ENCODE measurements at places on chromosomes 12 and 14. TPM values are rescaled to one million over a fixed set of nuclear protein-coding genes. Genes with fewer than 3 reads are reported as not detected.

The IL31 gene
- total RNA-seq = not detected

DNA sequence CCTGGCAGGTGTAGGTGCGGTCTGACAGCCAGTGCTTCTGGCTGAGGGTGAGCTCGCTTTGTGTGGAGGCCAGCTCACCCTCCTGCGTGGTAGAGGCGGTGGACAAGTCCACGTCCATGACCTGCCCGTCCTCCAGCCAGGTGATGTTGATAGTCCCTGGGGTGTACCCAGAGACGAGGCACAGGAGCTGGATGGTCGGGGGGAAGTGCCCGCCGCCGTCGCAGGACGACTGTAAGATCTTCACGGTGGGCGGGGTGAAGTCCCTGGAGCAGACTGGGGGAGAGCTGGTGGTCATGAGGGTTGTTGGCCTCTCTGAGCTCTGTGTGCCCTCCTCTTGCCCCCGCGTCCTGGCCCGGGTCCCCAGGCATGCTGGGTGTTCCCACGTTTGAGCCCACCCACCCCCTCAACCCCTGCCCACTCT lies 74.6 kb downstream of the TMEM121 start:
- no peak overlapping the region for H3K27ac ChIP-seq
- H3K4me3 ChIP-seq = no peak overlapping the region
- no peaks in the 10 kb centered on the region for H3K4me1 ChIP-seq
- no peak for DNase-seq

The DPY19L2 gene
- total RNA-seq = 2.3 TPM

The KRT75 gene
- total RNA-seq = not detected

GRCh38 chr12:81520064-81520945 lies 238.8 kb downstream of the PPFIA2 start:
- no peak for DNase-seq
- H3K4me1 ChIP-seq = no peaks in the 10 kb centered on the region

GRCh38 chr12:27437839-27438238 lies 8.7 kb upstream of the SMCO2 start:
- no peaks in the 10 kb centered on the region for H3K36me3 ChIP-seq
- no peaks in the 10 kb centered on the region for H3K27me3 ChIP-seq
- DNase-seq = no peak
- peaks cover 4% of the 10 kb centered on the region for H3K4me1 ChIP-seq

DNA sequence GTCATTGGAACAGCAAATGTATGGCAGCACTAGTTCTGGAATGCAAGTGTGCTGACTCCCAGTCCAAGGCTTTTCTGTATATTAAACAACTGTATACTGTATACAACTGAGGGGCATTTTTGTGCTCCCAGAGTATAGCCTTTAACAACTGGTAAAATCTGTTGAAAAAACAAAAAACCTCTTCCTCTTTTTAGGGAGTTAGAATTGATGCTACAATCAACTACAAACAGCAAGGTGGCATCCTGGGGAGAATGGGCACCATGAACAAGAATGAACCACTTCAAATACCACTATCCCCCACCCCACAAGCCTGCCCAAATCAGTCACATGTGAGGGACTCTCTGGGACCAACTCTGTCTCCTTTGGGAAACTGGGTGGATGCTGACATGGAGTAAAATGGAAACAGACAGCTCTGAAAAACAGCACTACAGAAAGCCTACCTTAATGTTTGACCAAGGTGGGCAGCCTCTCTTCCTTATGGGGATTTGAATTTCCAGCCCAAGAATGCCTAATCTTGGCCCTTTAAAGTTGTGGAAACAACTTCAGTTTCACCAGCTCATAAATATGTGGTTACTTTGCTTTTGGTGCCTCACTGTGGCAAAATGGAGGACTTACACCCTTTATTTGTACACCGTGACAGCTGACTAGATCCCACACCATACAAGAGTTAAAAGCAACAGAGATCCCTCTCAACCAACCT lies 7.5 kb downstream of the VTI1B start:
- no peak overlapping the region for H3K27ac ChIP-seq
- no peaks in the 10 kb centered on the region for H3K27me3 ChIP-seq
- no peaks in the 10 kb centered on the region for H3K36me3 ChIP-seq
- no peaks in the 10 kb centered on the region for H3K4me1 ChIP-seq
- peak; percentile 78 for DNase-seq

GRCh38 chr12:119699199-119699760 lies 31.3 kb downstream of the PRKAB1 start:
- no peak overlapping the region for H3K27ac ChIP-seq
- H3K4me3 ChIP-seq = no peak overlapping the region
- no peak for DNase-seq
- H3K27me3 ChIP-seq = no peaks in the 10 kb centered on the region

GRCh38 chr12:4441355-4442335 lies 4.0 kb downstream of the FGF6 start:
- no peaks in the 10 kb centered on the region for H3K27me3 ChIP-seq
- no peak overlapping the region for H3K4me3 ChIP-seq
- H3K4me1 ChIP-seq = no peaks in the 10 kb centered on the region
- H3K36me3 ChIP-seq = no peaks in the 10 kb centered on the region
- DNase-seq = no peak

GRCh38 chr12:5511256-5511643 lies 79.3 kb downstream of the NTF3 start:
- H3K4me1 ChIP-seq = no peaks in the 10 kb centered on the region
- H3K36me3 ChIP-seq = no peaks in the 10 kb centered on the region
- H3K27me3 ChIP-seq = peaks cover 15% of the 10 kb centered on the region
- no peak overlapping the region for H3K4me3 ChIP-seq
- H3K27ac ChIP-seq = no peak overlapping the region
- DNase-seq = no peak

- no peaks in the 10 kb centered on the region for H3K36me3 ChIP-seq
- DNase-seq = peak; percentile 36
- peaks cover 32% of the 10 kb centered on the region for H3K27me3 ChIP-seq
- H3K4me3 ChIP-seq = peak overlapping the region; percentile 39
- peaks cover 24% of the 10 kb centered on the region for H3K4me1 ChIP-seq
These were observed 457 bp downstream of the SOCS2 start for GRCh38 chr12:93572712-93573551.

The DCN gene
- not detected for total RNA-seq

- H3K36me3 ChIP-seq = no peaks in the 10 kb centered on the region
- no peak overlapping the region for H3K27ac ChIP-seq
- no peak for DNase-seq
- H3K4me3 ChIP-seq = no peak overlapping the region
These were observed 57.6 kb downstream of the ST8SIA1 start for GRCh38 chr12:22276867-22277266.

GRCh38 chr12:46959502-46959901 lies 119.9 kb upstream of the PCED1B start:
- H3K4me3 ChIP-seq = no peak overlapping the region
- peaks cover 2% of the 10 kb centered on the region for H3K27me3 ChIP-seq
- DNase-seq = peak; percentile 59
- no peak overlapping the region for H3K27ac ChIP-seq

DNA sequence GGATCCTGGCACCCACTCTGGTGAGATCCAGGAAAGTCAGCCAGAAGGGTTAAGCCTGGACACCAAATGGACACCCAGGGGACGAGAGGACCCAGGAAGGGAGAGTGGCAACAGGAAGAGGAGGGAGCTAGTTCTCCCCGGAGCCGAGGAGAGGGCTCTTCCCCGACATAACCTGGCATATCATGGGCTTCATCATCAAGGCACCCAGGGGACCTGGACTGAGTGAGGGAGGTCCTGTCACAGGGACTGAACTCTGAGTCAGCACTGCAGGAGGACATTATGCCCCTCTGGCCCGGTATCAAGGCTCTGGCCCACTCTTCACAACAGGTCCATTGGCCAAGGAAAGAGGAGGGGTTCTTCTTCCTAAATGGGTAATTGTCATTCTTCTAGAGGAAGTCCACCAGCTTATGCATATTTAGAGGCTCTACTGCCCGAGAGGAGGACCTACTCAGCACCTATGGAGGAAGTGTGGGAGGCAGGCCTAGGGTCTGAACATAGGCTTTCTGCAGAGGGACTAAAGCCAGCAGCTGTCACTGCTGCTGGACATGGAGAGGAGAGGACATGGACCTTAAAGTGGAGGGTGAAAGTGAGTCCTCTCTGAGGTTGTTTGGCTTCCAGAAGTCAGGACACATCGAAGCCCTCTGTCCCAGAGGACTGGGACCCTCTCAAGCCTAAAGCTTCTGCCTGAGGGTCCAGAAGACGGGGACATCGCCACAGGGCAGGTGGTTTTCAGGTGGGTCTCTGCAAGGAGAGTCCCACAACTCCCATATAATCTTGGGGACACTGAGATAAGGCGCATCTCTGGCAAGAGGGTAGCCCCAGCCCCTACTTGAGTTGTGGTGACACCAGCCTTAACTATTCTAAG lies 18.6 kb downstream of the ISCA2 start:
- no peaks in the 10 kb centered on the region for H3K27me3 ChIP-seq
- no peaks in the 10 kb centered on the region for H3K4me1 ChIP-seq
- H3K4me3 ChIP-seq = no peak overlapping the region

Data from endothelial cell of umbilical vein (primary cell).